Ascending aorta (tissue), 2 donors: ENCODE measurements at places on chromosomes 3 and 15.

DNA sequence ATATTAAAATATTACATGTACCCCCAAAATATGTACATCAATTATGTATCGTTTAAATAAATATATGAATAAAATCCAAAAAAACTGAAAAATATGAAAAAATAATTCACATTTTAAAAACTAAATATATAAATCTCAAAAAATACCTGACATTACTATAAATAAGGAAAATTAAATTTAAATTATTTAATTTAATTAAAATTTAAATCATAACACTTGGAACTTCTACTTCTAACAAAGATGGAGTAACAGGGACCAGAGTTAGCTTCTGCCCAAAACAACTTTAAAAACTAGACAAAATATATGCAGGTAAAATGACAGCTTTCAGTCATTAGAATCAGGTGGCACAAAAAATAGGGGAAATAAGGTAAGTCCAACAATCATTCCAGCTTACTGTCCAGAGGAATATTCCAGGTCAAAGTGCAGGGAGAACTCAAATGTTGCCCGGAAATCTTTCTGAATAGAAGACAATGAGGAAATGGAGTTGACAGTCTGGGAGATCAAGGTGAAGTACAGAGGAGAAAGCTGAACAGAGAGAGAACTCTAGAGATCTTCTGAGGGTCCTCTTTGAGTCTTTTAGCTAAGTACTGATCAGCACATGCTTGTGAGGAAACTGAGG lies 207.7 kb upstream of the ATP11B start:
- DNase-seq = no peak

DNA sequence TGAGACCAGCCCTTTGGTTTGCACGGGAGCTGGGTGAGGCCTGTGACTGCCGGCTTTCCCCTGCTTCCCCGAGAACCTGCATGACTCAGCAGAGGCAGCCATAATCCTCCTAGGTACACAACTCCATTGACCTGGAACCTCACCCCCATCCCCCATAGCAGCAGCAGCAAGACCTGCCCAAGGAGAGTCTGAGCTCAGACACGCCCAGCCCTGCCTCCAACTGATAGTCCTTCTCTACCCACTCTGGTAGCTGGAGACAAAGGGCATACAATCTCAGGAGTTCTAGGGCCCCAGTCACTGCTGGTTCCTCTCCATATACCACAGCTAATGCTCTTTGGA lies 141.0 kb upstream of the ARHGEF26 start:
- no peak for DNase-seq

DNA sequence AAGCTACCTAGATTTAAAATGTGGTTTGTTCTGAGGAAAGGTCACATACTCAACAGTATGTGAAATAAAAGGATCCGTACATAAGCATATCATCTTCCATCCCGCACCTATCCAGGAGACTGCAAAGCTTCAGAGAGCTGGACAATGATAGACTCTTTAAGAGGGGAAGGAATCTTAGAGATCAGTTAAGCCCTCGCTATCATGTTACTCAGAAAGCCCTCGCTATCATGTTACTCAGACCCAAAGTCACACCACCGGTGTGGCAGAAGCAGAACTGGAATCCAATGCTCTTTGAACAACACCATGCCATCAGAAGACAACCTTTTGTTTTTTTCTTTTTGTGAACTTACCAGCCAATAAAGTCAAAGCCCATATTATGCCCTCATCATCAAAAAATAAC lies 5.8 kb downstream of the ANO10 start:
- no peak for DNase-seq

GRCh38 chr15:33587773-33588172 lies 277.0 kb downstream of the RYR3 start:
- DNase-seq = no peak
